ENCODE measurements at places on chromosomes 6 and 20.
A peak's percentile ranks its signal among the peaks of the same experiment; 100 is the strongest.

GRCh38 chr6:24721461-24722215, 2.7 kb upstream of the C6orf62 start:
- DNase-seq = peak; percentile 81

GRCh38 chr20:23152308-23152892, 66.3 kb upstream of the CD93 start:
- no peak for DNase-seq

DNA sequence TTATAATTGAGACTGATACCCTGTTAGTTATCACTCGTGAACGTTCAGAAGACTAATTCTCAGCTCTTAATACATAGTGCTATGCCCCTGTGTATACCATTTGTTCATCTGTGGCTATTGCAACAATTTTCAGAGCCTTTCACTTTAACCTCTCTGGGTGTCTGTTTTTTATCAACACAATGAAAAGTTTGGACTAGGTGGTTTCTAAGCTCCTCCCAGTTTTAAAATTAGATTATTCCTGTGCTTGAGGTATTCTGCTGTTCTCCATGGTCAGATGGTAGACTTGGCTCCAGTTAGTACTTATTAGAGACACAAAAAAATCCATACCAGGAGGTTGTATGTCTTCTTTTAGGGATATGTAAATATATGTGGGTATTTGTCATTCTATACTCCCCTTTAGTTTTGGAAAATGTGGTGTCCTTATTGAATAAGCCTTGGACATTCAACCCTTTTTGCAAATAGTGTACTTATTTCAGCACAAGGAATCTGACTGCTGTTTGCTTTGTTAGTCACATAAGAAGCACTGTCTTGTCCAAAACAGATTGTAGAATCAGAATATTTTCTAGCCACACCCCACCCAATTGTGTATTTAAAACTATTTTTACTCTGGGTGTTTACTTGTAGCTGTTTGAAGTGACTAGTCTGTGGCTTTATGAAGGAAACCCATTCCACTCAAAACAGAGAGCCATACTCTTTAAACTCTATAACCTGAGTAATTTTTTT, 2.0 kb upstream of the COL10A1 start:
- no peak for DNase-seq

DNA sequence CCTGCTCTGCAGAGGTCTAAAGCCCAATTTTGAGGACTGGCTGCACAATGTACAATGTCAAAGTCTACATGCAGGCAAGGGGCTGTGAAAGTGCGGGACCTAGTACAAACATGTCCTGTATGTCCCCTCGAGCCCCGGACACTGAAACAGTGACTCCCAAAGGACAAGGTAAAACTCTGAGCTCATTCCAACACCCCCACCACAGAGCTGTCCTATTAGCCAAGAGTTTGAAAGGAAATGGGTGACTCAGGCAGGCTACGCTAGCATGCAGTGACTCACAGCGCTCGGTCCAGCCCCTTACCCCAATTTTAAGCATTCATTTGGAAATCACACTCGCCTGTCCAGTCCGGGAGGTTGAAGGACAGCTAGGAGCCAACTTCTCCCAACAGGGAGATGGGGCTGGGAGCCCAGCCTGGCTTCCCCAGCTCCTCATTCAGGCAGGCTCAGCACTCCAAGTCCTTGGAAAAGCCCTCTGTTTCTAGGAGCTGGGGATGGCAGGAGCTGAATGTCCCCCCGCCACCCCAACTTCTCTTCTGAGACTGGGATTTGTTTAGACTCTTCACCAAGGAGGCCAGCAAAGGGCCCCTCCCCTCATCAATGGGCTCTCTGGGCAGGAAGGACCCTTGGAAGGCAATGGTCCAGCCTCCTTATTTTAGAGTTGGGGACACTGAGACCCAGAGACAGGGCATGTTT, 3.9 kb downstream of the SDC4 start:
- DNase-seq = no peak

- no peak for DNase-seq
Measured at GRCh38 chr6:160831739-160832138, 129.7 kb downstream of the PLG start.

DNA sequence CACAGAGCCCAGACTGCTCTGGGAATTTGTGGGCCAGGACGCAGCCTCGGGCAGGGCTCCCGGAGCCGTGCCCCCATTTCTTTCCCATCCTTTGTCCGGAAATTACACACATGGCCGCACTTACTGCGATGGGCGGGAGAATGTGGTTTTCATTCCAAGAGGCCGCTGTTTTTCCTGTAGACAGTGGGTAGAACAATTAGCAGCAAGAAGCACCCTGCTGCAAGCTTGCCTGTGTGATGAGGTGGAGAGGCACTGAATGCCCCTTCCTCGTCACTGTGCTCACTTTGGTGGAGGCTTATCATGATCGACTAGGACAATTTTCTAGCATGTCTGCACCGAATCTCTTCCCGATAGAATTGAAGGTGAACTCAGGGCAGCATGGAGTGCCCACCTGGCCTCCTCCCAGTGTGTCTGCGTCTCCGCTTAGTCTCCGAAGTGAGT, 102.8 kb downstream of the DACT2 start:
- DNase-seq = no peak

DNA sequence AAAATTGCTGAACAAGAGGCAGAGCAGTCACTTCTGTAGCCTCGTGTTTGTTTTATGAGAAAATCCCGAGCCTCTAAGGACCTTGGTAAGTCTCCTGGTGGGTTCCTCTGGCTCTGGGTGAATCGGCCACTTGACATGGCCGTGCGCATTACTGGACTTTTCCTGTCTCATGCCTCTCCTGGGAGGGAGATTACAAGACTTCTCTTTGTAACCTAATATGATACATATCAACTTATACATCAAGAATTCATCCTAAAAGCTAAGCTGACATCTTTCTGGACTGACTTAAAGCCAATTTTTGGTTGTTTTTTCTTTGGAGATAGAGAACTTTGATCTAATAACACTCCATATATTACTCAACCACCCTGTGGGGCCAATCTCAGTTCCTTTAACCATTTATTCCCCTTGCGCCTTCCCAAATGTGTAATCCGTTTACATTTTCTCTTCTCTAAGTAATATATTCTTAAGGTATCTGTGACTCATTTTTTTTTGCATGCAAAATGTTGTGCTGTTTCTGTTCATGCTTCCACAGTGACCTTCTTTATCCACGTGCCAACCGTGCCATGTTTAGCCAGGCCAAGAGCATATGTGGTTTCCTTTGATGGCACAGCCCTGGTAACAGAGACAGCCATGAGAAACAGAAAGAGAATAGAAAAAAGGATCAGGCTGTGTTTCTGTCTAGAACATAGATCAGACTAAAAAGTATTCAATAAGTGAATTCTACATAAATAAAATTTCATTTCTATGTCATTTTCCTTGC, 47.5 kb upstream of the JAG1 start:
- no peak for DNase-seq

DNA sequence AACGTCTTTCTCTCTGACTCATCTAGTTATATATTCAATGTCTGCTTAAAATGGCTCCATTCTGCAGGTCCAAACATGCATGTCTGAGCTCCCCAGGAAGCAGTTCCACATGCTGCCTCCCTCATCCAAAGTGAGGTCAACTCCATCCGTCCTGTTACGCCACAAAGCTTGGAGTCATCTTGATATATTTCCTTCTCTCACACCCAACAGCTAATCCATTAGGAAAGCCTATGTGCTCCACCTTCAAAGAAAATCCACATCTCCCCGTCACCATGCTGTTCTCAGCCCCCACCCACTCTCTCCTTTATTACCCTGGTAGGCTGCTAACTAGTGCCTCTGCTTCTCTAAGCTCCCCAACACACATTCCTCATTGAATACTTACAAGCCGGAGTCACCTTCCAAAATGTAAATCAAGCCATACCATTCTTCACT, 130.2 kb upstream of the SYNDIG1 start:
- DNase-seq = no peak

DNA sequence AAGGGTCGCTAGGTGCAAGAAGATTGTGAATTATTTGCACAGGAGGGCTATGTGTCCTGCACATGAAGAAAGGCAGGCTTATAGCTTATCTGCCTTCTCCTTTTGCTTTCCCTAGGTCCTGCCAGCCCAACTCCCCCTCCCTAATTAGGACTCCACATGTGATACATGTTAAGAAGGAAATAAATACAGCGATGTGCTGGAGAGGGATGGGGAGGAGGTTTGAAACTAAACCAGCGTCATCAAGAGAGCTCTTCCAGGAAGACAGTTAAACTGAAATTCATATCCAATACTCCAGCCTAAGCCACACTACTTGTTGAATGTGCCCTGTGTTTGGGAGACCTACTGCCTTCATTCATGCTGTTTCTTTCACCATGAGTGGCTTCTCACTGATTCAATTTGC, 34.9 kb upstream of the UTRN start:
- DNase-seq = no peak

GRCh38 chr6:150891888-150892485, 26.5 kb downstream of the MTHFD1L start:
- peak; percentile 45 for DNase-seq
